Activated CD8-positive, alpha-beta memory T cell treated with anti-CD3 and anti-CD28 coated beads for 1 hour (primary cell): ENCODE measurements at places on chromosomes 7 and 10.

DNA sequence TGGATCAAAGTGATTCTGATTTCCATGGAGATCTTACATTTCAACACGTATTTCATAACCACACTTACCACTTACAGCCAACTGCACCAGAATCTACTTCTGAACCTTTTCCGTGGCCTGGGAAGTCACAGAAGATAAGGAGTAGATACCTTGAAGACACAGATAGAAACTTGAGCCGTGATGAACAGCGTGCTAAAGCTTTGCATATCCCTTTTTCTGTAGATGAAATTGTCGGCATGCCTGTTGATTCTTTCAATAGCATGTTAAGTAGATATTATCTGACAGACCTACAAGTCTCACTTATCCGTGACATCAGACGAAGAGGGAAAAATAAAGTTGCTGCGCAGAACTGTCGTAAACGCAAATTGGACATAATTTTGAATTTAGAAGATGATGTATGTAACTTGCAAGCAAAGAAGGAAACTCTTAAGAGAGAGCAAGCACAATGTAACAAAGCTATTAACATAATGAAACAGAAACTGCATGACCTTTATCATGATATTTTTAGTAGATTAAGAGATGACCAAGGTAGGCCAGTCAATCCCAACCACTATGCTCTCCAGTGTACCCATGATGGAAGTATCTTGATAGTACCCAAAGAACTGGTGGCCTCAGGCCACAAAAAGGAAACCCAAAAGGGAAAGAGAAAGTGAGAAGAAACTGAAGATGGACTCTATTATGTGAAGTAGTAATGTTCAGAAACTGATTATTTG, 15.3 kb downstream of the HNRNPA2B1 start:
- no peak for DNase-seq

- no peak for DNase-seq
Observed at GRCh38 chr10:98403812-98404504, 11.0 kb downstream of the PYROXD2 start.

- DNase-seq = no peak
Observed at GRCh38 chr10:17425584-17426262, 28.7 kb downstream of the ST8SIA6 start.

DNA sequence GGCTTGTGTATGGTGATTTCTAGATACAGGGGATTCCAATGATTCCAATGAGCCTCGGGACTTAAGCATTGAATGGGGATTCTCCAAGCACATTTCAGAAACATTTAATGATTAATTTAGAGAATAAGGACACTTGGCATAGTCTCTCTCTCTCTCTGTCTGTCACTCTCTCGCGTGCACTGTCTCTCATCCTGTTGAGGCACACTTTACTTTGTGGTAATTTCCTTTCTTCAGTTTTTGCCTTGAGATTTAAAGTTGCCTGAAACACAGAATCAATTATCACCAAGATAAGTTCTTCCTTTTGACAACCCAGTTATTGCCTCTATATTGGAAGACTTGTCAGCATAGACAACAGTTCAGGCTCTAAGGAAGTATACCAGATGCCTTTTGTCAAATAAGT, 131.6 kb downstream of the ARID5B start:
- no peak for DNase-seq

DNA sequence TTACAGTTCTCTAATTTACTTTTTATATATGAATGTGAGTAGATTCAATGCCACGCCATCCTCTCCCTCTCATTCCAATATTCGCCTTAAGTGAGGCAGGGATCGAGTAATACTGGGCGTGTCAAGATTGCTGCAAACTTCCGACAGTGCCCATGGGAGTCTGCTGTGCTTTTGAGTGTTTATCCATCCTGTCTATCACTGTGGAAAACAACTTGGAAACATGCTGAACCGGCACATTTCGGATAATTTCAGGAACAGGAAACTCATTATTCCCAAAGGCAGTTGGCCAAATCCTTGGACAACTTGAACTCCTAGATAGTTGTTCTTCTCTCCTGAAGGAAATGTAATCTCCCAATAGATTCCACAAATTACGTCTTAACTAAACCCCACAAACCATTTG, 28.5 kb downstream of the PIP4K2A start:
- DNase-seq = no peak

DNA sequence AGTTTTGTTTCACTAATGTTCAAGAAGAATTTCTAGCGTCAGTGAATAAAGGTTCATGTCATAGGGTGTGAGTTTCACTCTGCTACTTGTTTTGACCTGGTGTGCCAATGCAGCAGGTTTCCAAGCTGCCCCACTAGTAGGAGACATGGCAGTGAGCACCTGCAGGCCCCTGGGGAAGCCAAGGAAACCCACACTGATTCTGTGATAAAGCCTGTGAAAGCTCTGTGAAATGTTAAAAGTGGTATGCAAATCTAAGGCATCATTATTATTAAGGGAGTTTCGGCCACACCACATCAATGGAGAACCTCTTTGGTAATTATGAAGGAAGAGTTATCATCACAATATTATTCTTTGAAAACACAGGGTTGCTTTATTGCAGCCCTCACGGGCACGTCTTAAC, 46.4 kb downstream of the ABCB5 start:
- DNase-seq = no peak

GRCh38 chr10:74189999-74190421, 39.0 kb downstream of the ADK start:
- DNase-seq = no peak

GRCh38 chr7:94355454-94355853, 39.2 kb upstream of the COL1A2 start:
- DNase-seq = no peak

DNA sequence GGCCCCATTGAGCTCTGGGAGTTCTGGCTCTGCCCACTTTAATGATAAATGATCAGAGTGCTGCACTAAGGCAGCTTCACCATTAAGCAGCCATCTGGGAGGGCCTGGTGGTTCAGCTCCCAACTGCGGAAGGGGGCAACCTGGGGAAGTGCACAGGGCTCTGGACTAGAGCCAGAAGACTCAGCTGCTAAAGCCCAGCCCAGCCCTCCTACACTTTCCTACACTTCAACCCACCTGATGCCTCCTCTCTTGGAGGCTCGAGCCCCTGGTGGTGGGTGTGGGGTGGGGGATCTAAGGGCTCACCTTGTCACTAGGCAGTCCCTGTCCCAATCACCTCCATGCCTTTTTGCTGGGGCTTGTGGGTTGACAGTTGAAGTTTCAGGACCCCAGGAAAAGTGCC, 60.6 kb upstream of the ANTXRL start:
- no peak for DNase-seq

- no peak for DNase-seq
Observed at GRCh38 chr7:95658676-95659075, 62.4 kb upstream of the PDK4 start.

DNA sequence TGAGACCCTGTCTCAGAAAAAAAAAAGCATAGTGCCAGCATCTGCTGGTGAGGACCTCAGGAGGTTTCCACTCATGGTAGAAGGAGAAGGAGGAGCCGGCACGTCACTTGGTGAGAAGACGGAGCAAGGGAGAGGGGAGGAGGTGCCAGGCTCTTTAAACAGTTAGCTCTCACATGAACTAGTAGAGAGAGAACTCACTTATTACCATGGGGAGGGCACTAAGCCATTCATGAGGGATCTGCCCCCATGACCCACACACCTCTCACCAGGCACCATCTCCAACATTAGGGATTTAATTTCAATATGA, 62.9 kb upstream of the VKORC1L1 start:
- no peak for DNase-seq

GRCh38 chr7:127933146-127933545, 98.1 kb downstream of the LRRC4 start:
- DNase-seq = no peak

DNA sequence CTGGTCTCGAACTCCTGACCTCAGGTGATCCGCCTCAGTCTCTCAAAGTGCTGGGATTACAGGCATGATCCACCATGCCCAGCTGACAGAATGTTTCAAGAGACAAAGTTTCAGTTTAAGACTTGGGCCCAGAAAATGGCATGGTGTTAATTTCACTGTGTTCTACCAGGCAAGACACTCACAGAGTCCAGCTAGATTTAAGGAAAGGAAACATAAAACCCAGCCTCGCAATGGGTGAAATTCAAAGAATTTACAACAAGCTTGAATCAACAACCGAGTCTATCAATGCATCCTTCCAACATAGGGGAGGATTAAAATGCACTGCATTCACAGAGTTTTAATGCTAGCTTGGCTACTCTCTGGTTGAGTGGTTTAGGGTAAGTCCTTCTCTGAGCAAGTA, 764.0 kb downstream of the XPNPEP1 start:
- no peak for DNase-seq

DNA sequence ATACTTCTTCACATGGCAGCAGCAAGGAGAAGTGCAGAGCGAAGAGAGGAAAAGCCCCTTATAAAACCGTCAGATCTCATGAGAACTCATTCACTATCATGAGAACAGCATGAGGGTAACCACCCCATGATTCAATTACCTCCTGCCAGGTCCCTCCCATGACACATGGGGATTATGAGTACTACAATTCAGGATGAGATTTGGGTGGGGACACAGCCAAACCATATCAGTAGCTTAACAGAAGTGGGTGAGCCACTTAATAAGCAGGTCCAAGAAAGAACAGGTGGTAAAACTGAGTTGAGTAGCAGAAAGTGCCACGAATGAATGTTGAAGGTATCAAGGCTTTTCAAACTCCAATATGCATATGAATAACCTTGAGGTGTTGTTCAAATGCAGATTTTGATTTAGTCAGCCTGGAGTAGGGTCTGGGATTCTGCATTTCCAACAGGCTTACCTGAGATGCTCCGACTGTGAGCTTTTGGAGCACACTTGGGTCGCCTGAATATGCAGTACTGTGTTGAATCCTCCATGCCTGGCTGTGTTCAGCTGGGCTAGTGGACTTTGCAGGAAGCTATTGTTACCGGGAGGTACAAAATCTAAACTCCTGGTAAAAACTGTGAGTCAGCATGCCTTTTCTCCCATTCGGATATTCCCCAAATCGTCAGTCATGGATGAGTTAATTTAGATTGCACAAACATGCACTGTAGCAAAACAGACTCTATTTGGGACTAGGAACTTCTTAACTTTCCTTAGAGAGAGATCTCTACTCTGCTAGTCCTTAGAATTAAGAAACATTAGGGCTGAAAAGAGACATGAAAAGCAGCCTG, 69.0 kb upstream of the PRKCQ start:
- no peak for DNase-seq

- no peak for DNase-seq
Observed at GRCh38 chr10:11004144-11005077, 13.3 kb upstream of the CELF2 start.

DNA sequence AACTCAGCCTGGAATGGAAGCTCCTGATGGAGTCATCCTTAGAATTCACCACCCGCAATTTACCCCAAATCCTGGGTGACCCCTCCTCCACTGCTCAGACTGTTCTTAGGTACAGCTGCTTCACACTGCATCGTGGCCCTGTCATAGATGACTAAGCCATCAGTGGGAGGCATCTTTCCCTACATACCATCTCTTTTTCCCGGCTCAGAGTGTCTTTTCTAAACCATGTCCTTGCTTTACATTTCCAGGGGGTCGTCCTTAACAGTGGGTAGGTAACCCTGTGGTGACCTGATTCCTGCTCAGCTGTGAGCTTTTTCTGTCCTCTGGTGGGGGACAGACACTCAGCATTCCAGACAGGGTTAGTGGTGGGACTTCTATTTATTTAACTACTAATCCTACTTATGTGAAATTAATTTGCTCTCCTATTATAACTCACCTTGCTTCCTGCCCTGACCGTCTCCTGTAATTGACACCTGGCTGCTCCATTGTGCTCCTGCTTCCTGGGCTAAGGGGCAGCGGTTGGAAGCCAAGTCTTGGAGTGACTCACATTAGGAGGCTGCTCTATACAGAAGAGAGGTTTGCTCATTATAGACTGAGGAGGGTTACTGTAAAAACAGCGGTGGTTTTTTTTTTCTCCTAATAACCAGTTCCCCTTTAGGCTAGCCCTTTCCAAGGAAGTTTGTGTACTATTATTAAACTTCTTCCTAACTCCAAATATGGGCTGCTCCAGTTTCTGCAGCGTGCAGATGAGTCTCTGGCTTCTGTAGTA, 40.6 kb downstream of the PYROXD2 start:
- DNase-seq = no peak

DNA sequence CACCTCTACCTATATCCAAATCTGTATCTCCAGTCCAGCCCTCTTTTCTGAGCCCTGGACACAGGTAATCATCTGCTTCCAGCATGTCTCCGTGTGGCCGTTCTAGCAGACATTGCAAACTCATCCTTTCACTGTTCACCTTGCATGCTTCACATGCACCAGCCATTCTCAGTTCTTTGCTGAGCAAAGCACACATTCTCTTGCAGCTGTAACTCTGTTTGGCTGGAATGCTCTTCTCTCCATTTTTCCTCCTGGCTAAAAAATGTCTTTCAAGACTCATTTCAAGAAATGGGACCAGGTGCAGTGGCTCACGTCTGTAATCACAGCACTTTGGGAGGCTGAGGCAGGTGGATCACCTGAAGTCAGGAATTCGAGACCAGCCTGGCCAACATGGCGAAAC, 40.3 kb upstream of the NRF1 start:
- no peak for DNase-seq

DNA sequence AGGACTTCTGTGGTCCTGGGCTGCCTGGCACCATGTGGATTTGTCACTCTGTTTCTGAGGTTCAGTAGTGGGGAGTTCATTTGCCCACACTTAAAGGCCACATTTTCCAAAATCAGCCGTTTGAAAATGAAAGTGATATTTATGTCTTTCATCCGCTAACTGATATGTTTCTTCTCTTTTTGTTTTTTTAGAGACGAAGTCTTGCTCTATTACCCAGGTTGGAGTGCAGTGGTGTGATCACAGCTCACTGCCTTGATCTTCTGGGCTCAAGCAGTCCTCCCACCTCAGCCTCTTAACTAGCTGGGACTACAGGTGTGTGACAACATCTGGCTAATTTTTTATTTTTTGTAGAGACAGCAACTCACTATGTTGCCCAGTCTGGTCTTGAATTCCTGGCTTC, 58.6 kb downstream of the EBLN1 start:
- DNase-seq = no peak

DNA sequence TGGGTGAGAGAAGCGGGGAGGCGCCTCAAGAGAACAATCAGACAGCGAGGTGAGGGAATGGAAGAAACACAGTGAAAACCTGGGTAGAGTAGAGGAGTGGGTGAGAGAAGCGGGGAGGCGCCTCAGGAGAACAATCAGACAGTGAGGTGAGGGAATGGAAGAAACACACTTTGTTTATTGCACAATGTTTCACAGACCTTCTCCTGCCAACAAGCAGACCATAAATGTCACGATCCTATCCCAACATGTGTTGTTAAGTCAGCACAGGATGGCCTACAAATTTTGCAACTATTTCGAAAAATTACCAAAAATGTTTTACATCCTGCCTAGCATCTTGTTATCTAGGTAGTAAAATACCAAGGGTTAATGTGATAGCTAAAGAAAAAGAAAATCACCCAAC, 115.3 kb downstream of the JAZF1 start:
- DNase-seq = no peak

- DNase-seq = no peak
Observed at GRCh38 chr7:120402079-120402767, 129.2 kb downstream of the KCND2 start.

- DNase-seq = no peak
Observed at GRCh38 chr10:34539533-34540315, 275.4 kb downstream of the PARD3 start.

GRCh38 chr10:130074639-130075038, 36.0 kb downstream of the C10orf143 start:
- no peak for DNase-seq

GRCh38 chr7:119900996-119901672, 371.8 kb upstream of the KCND2 start:
- no peak for DNase-seq

GRCh38 chr10:67110286-67110685, 184.4 kb downstream of the LRRTM3 start:
- DNase-seq = no peak

- DNase-seq = no peak
Observed at GRCh38 chr10:127585519-127586023, 36.5 kb downstream of the NPS start.

GRCh38 chr10:5163487-5163886, 21.5 kb downstream of the AKR1C8 start:
- no peak for DNase-seq
